NCI-H69 (cell line): ENCODE measurements at places on chromosomes 5 and 9.

- DNase-seq, result no peak
Measured at GRCh38 chr9:20570756-20571155, 51.5 kb downstream of the MLLT3 start.

- DNase-seq, result no peak
Measured at GRCh38 chr5:28301712-28302111, 1263.3 kb upstream of the CDH9 start.

DNA sequence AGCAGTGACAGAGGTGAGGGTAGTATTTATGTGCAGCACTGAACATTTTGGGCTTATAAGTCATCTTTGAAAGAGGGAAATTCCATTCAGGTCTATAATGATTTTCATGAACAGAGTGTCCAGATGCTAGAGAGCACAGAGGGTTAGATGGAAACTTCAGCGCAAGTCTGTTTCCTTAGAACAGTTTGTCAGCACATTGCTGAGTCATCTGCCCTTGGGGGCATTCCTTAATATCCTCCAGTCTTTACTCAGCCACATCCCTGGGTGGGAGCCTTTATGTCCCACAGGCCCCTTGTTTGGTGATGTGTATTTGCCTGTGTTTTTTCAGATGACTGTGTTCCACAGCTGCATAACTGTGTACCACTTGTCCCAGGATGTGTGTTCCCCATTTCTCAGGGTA, 138.5 kb upstream of the S1PR3 start:
- no peak for DNase-seq

DNA sequence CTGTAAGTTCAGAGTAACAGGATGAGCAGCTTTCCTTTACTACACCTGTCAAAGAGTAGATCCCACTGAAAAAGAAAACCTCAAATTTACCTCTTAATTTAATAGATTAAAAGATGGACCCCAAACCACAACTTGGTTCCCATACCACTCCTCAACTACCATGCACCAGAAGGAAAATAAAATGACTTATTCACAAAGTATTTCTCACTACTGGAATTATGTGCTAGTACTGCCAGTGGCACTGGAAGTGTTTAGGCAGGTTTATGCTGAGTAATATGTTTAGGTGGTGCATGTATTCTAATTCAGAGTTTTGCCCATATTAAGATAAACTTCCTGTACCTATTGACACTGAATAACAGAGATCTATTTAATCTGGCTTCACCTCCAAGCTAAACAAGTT, 6.6 kb downstream of the PLK2 start:
- DNase-seq, result no peak

GRCh38 chr5:138024117-138024516, 8.8 kb downstream of the FAM13B start:
- DNase-seq, result no peak

DNA sequence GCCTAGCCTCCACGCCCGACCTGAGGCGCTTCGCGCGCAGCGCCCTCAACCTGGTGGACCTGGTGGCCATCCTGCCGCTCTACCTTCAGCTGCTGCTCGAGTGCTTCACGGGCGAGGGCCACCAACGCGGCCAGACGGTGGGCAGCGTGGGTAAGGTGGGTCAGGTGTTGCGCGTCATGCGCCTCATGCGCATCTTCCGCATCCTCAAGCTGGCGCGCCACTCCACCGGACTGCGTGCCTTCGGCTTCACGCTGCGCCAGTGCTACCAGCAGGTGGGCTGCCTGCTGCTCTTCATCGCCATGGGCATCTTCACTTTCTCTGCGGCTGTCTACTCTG, 1.4 kb downstream of the KCNV2 start:
- no peak for DNase-seq

- DNase-seq, result no peak
Measured at GRCh38 chr5:140881889-140882590, at the start of gene PCDHA13. TSS of gene PCDHA13 (plus strand) at chr5:140882124. CDS start at chr5:140882269, 145 bp downstream.

DNA sequence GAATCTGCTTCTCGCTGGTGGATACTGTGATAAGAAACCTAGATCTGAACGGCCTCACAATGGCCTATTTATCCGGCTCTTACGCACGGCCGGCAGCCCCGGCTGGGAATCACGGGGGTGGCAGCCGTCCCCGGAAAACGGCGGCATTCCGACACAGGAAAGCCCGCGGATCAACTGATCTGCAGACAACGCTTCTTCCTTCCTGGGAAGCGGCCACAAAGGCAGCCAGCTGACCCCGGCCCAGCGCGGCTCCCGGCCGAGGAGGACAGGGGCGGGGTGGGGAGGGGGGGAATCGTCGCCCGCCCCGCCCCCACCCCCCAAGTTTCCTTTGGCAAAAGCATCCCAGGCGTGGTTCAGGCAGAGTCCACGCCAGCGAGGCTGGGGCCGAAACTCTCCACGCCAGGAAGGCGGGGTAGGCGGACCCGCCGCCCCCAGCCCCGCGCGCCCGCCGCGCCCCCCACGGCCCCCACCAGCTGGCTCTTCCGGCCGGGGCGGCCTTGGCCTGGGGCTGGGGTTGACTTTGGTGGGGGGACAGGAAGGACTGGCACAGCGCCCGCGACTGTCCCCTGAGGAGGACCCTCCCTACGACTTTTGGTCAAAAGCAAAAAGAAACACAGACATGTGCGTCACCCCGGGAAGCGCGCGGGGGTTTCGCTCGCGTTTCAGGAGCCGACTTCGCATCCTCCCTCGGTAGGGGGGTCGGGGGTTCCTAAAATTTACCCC, 247.7 kb upstream of the ANKRD55 start:
- peak; percentile 37 for DNase-seq

GRCh38 chr9:19946441-19947109, 157.7 kb upstream of the SLC24A2 start:
- peak; percentile 46 for DNase-seq

- no peak for DNase-seq
Measured at GRCh38 chr5:114010362-114010761, 351.5 kb upstream of the KCNN2 start.

DNA sequence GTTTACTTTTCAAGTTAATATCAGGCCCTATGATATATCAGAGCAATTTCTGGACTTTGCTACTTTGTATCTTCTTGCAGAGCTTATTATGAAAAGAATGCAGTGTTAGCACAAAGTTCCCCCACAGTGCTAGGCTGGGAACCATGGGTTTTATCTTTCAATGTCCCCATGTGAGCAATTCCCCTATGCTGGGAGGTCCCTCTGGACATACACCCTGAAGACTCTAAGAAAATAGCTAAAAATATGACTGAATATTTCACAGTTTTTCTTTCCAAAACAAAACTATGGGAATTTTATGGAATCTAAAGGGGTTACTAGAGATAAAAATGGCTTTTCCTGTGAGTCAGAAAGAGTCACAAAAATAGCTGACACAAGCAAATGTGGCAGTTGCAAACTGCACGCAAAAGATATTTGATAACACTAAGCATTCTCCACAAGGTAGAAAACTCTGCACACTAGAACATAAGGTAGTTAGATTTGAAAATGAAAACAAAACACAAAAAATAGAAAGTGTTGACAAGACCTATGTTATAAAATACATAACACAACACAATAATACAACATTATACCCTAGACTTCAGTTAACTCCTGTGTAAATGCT, 487.5 kb upstream of the GRIN3A start:
- no peak for DNase-seq

GRCh38 chr5:151528153-151528552, 63.0 kb downstream of the FAT2 start:
- no peak for DNase-seq

DNA sequence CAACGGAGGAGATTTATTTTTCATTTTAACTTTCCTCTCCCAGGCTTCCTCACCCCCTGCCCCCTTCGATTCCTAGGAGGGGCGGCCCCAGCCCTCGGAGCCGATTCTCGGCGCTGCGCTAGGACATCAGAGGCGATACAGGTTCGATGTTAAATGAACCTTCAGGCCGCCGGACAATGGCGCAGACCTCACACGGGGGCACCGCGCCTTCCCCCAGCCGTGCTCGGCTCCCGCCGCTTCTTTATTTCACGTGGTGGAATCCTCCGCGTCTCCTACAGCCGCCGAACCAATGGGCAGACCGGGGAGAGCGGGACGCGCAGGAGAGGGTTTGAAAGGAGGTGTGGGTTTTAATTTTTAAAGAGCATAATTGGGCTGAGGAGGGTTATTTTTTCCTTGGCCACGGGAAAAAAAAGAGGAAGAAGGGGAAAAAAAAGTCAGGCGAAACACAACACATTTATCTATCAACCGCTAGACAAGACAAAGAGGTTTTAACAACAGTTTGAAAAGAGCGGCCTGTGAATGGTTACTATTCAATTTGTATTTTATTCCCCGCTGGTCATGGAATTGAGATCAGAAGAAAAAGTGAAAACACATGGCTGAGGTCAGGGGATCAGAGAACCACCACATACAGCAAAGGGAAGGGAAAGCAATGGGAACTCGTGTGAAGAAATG, 126.8 kb downstream of the TMEM174 start:
- DNase-seq, result no peak

DNA sequence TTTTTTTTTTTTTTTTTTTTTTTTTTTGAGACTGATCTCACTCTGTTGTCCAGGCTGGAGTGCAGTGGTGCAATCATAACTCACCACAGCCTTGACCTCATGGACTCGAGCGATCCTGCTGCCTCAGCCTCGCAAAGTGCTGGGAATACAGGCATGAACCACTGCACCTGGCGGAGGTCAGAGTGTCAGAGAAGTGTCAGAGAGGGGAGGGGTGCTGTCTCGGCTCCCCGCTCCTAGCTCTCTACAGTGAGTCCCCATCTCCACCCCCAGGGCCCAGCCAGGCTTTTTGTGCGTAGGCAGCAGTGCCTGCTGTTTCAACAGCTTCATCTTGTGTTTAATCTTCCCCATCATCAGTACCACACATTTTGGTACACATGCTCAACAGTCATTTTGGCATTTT, 38.3 kb downstream of the SAR1B start:
- no peak for DNase-seq

- peak; percentile 90 for DNase-seq
Measured at GRCh38 chr5:68374796-68375518, 159.4 kb downstream of the PIK3R1 start.

GRCh38 chr9:90775657-90776056, 26.0 kb upstream of the SYK start:
- DNase-seq, result peak; percentile 16

GRCh38 chr9:122090981-122091380, 2.1 kb downstream of the TTLL11 start:
- no peak for DNase-seq

- DNase-seq, result no peak
Measured at GRCh38 chr5:90367879-90368278, 41.7 kb downstream of the CETN3 start.

GRCh38 chr5:112366987-112367386, 52.1 kb downstream of the EPB41L4A start:
- DNase-seq, result peak; percentile 38

DNA sequence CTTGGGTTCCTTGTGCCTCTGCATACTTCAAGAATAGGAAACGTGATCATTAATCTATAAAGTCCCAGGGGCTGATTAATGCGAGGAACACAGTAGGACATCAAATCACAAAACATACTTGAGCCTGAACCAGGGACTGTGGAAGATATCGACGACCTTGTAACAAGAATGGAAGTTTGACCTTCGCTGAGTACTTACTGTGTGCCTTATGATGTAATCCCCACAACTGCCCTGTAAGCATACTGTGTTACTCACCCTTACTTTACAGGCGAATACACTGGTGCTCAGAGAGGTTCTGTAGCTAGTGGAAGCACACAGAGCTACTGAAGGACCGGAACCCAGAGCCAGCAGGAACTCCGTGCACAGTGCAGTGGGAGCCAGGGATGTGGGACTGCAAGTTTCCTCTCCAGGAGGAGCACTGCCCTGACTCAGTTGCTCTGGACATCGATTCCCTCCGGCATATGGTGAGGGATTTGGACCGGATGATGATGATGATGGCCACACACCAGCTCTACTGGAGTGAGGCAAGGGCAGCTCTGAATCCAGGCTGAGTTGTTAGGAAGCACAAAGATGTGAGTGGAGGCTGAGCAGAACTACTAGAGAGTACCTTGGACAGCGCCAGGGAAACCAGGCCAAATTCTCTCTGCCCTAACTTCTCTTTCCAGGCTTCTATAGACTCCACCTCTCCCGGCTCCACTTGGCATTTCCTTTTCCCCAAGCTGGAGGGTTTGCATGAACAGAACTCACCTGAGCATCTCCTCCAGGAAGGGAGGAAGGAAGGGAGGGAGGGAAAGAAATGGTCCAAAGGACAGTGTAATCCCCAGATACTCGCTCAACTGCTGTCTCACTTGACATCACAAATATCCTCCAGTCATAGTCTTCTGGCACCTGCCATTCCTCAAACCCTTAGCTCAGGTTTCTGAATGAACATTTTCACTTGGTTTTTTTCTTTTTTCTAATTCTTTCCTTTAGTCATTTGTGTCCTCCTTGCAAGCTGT, 1.5 kb upstream of the GABBR2 start:
- peak; percentile 48 for DNase-seq

DNA sequence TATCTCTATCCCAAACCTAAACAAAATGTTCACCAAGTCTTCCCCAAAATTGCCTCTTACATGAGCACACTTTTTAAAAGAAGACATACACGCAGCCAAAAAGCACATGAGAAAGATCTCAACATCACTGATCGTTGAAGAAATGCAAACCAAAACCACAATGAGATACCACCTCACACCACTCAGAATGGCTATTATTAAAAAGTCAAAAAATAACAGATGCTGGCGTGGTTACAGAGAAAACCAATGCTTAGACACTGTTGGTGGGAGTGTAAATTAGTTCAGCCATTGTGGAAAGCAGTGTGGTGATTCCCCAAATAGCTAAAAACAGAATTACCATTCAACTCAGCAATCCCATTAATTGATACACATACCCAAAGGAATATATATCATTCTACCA, 83.8 kb downstream of the SEMA5A start:
- DNase-seq, result no peak

- no peak for DNase-seq
Measured at GRCh38 chr9:131965841-131966240, 113.8 kb downstream of the MED27 start.

DNA sequence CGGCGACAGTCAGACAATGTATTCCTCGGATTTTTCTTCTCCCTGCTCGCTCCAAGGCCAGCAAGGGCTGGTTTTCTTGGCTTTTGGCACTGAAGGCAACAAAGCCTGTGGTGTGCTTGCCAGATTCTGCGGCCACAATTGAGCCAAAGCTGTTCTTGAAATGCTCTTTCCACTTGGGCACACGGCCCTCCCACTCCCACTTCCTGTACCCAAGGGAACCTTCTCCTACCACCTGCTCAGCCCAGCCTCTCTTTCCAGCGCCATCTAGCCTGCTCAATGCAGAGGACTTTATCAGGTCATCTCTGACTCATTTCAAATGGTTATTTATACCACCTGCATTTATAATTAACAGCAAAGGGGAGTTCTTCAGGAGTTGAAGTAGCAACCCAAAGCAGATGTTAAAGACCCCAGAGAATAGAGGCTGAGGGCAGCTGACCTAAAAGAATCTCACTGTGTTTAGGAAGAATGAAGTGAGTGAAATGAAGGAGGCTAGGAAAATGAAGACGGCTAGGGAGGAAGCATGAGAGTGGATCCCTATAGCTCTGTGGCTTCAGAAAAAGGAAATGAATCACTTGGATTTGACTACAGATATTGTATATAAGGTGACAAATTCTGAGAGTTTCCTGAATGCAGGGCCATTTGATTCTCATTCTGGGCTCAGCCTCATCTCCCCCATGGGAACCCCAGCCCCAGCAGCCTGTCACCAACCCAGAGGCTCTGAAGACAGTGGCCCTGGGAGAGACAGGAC, 439.0 kb downstream of the ENC1 start:
- DNase-seq, result peak; percentile 84
